Activated T-helper 1 cell treated with anti-CD3 and anti-CD28 coated beads, Interleukin-2, amount 50 U/mL, for 16 hours (primary cell): ENCODE measurements at places on chromosomes 2 and 18.

GRCh38 chr2:234091883-234092282 lies 41.4 kb downstream of the SPP2 start:
- no peak for DNase-seq

DNA sequence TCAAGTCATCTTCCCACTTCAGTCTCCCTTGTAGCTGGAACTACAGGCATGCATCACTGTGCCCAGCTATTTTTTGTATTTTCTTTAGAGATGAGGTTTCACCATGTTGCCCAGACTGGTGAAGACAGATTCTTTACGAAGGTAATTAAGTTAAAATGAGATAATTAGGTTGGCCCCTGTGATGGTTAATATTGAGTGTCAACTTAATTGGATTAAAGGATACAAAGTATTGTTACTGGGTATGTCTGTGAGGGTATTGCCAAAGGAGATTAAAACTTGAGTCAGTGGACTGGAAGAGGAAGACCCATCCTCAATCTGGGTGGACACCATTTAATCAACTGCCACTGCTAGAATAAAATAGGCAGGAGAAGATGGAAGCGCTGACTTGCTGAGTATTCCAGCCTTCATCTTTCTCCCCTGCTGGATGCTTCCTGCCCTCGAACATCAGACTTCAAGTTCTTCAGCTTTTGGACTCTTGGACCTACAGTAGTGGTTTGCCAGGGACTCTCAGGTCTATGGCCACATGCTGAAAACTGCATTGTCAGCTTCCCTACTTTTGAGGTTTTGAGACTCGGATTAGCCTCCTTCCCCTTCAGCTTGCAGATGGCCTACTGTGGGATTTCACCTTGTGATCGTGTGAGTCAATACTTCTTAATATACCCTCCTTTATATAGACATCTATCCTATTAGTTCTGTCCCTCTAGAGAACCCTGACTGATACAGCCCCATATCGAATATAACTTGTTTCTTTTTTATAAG lies 269.1 kb downstream of the TMX3 start:
- no peak for DNase-seq

DNA sequence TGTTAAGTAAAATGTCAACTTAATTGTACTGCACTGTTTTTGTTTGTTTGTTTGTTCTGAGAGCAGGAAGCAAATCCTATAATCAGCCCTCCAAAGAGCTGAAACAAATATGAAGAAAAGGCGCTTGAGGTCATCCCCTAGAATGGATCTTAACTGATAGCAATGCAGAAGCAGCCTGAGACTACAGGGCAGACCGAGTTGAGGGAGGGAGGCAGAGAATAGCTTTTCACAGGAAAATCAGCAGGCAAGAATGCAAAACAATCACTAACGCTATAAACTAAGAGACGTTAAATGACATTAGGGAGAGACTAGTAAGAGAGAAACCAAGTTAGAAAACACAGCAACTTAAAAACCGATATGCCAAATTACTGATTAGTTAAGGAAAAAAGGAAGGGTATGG lies 37.2 kb downstream of the GALNT1 start:
- DNase-seq, result no peak

GRCh38 chr2:56239437-56239836 lies 55.6 kb downstream of the CCDC85A start:
- no peak for DNase-seq

DNA sequence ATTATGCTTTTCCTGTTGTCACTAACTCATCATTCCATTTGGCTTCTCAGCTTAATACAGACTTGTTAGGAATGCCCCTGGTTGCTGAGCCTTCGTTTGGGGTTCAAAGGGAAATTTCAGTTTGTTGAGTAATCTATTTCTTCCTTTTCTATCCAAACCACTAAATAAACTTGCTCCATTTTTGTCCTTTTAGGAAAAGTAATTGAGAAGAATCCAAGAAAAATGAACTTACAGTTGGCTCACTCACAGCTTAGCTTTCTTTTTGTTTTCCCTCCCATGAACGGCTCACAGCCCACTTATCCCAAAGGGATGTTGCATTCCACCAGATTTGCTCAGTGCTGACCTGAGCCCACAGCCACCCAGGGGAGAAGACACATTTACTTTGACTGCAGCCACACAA lies 73.9 kb downstream of the SOX11 start:
- no peak for DNase-seq

DNA sequence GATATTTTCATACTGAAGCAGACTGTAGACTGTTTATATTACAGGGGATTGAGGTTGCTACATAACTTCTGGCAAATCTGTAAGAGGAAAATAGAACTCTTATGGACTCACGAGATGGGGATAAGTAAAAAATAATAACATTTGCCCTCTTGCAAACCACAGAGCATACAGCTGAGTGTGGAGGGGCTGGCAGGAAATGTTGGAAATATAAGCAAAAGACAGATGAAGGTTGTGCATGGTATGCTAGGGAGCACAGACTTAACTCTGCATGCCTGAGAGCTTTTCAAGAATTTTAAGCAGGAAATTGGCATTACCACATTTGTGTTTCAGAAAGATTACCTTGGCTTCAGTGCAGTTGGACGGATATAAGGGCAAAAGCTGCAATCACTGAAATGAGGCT lies 411.1 kb downstream of the RAD51AP2 start:
- DNase-seq, result no peak

DNA sequence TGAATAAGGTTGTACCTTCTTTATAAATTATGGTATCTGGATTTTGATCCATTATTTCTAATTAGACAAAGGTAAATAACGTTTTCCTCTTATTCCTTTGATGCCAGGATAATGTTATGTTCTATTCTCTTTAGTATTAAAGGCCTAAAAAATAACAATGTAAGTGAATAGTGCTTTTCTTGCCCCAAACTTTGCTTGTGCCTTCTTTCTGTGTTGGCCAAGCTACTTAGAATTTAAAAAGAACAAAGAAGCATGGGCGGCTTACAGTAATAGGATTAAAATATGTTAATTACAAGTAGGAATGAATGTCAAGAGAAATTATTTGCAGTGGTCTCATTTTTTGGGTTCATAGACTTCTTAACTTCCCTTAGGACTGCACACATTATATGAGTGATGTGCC lies 105.0 kb upstream of the FSIP2 start:
- DNase-seq, result no peak

DNA sequence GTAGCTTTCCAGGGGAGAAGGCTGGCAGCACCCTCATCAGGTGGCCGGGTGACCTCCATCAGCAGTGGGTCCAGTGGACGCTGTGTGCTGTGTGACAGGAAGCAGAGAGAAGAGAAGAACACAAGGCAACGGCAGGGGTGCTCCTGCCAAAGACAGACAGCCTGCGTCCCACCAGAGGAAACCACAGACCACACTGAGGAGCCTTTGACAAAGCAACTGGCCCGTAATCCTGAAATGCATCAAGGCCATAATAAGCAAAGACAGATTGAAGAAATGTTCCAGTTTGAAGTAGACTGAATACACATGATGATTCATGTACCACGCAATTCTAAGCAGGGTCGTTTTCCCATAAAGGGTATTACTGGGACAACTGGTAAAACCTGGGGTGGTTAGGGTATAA lies 172.4 kb downstream of the FBXO15 start:
- DNase-seq, result no peak

DNA sequence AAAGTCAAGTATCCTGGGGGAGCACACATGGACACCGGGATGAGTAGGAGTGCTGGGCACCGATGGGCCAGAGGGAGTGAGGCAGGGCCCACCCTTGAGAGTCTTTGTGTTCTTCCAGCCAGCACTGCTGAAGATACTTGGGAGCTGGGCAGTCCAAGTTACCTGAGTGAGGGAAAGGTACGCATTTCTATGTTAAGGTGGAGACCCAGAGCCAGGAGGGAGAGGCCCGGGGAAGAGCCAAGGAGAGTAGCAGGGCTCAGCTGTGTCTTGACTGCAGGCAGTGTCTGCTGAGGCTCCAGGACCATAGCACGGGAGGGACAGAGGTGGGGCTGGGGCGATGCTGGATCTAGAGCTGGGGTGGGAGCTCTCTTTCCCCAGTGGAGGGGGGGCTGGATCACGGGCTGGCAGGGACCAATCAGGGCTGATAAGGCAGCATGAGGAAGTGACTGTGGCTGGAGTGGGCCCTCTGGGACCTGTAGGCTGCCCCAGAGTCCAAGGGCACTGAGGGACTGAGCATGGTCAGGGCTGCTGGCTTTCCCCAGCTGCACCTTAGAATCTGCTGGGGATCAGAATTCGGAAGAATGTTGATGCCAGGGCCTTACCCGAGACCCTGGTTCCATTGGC lies 289.2 kb downstream of the PHLPP1 start:
- no peak for DNase-seq

- DNase-seq, result no peak
Measured at GRCh38 chr2:36965206-36965605, 1.1 kb downstream of the STRN start.

- no peak for DNase-seq
Measured at GRCh38 chr2:31319406-31320175, 85.6 kb downstream of the EHD3 start.

- no peak for DNase-seq
Measured at GRCh38 chr18:58599106-58599505, 29.8 kb downstream of the ALPK2 start.

- DNase-seq, result no peak
Measured at GRCh38 chr2:151976945-151977353, 121.9 kb downstream of the CACNB4 start.

DNA sequence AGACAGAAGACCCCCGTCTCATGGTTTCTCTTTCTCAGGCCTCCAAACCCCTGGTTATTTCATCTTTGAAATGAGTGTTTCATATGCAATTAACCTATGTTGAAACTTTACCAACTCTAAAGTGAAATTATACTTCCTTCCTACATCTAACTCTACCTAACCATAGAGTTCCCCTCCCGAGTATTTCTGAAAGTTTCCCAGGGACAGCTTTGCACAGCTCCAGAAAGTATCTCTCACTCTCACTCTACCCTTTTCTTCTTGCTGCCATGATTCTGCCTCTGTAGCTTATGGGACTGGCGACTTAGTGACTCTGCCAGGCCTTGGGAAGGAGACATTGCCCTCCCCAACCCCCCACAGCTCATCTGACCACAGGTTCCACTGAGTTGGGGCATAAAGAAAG lies 107.9 kb downstream of the B3GNT2 start:
- DNase-seq, result no peak

- no peak for DNase-seq
Measured at GRCh38 chr2:69086466-69086865, 73.5 kb downstream of the ANTXR1 start.

DNA sequence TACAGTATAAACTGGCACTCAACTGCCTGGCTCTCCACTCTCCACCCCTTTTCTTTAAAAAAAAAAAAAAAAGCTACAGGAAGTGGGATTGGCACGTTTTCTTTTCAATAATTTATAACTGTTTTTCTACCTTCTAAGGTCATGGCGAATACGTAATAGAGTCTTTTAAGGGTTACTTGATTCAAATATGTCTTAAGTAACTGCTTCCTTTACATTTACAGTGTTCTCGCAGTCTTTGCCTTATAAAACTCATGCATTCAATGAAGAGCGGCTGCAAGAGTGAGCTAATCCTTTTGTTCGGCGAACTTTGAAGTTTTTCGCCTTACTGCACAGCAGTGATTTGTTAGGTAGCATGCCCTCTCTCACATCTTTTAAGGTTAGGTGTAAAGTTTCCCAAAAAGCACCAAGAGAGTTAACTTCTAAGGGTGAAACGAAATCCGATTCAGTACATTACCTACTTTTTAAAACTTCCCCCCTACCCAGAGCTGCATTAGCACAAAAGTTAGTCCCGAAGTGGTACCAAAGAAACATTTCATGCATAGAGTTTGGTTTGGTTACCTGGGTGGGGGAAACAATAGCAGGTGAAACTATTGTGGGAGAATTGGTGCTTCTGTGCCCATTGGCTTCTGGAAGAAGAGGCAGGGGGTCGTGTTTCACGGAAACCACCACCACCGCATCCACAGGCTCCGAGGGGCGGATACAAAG lies 2.0 kb downstream of the KCTD1 start:
- DNase-seq, result no peak

GRCh38 chr2:188909036-188909435 lies 65.1 kb upstream of the COL3A1 start:
- no peak for DNase-seq

GRCh38 chr2:173872714-173873113 lies 92.5 kb downstream of the SP3 start:
- DNase-seq, result no peak

DNA sequence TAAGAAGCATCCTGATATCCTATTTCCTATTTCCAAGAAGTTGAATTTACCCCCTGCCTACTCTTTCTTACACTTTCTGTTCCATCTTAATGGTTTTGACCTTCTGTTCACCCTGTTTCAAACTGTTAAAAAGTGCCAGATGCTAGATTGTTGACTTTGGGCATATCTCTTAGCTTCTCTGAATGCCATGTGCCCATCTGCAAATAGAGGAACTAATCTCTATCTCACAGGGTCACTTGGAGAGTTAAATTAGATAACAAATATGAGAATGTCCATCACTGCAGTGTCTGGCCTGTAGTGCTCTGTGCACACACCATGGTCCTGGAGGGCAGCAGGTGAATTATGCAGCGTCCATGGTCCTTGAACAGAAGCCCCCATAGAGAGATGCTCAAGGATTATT lies 83.8 kb downstream of the LRATD1 start:
- no peak for DNase-seq

GRCh38 chr2:152466041-152466440 lies 131.1 kb downstream of the FMNL2 start:
- DNase-seq, result no peak

GRCh38 chr2:180385601-180386201 lies 378.6 kb upstream of the CWC22 start:
- DNase-seq, result no peak

DNA sequence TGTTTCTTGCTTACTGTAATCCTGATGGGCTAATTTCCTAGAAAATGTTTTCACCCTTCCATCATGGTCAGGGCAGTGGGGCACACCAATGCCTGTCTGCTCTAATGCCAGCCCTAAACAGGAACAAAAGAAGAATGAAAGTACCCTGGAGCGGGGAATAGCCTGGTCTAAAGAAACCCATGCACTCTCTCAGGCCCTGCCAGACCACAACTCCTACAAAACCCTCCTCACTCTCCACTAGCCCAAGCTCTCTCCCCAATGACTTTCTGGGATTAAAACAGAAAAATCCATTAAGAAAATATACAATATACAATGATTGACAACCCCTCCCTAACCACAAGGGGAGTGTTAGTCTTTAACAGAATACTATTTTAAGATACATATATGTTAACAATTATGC lies 67.6 kb downstream of the AAK1 start:
- no peak for DNase-seq

DNA sequence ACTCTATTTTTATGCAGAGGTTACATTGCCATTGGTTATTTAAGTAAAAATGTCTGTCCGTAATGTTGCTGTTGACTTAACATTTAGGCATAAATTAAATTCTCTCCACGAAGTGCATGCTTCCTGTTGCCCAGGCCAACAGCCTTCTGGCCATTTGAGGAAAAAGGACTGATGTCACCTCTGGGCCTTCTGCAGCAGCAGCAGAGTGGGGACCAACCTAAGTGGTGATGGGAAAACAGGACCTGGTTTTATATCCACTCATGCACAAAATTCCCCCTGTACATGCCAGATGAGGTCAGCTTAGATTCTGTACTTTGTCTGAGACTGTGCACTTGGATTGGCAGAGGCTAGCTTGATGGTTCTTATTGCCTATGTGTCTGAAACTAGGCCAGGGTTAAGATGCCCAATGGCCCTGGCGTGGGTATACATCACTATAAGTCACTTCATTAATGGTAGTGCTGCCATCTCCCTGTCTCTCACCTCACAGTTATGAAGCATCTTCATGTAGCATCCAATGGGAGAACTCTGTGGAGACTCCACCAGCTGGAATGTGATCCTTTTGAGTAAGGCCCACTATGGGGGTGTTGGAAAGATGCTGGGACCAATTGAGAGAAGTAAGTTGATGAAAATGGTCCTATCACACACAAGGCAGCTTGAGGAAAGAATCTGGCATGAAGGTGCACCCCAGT lies 4.4 kb downstream of the ARHGAP25 start:
- no peak for DNase-seq
